ENCODE measurements at places on chromosomes 4 and X.
A peak's percentile ranks its signal among the peaks of the same experiment; 100 is the strongest.

DNA sequence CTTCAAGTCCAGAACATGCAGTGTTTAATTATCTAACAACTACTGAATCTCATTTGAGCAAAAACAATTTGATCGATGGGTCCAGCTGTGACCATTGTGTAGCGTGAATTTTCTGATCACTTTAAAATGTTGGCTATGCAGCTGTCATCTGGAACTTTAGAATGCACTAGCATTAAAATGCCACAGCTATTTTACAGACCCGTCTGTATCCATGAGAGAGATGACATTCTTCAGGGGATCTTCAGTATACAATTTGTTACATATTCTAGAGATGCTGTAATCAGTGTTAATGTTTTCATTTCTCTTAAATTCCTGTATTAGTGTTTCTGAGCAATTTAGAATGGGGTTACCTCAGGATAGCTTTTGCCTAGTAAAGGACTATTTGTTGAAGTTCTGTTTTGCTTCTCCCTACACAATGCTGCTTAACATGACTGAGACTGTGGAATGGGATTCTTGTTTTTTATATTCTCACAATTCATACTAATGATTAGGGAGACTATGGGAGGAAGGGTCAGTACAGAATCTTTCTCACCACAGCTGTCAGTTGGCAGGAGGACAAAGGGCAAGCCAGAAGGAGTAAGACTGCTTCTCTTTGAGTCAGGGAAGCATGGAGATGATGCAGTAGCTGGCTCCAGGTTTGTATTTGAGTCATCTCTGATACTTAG is 13.2 kb upstream of the CTSO start:
- DNase-seq = no peak

- no peak for DNase-seq
These were observed 87.6 kb upstream of the TSPAN7 start for GRCh38 chrX:38473701-38474100.

- no peak for DNase-seq
These were observed 225.8 kb upstream of the ETNPPL start for GRCh38 chr4:108988464-108989195.

DNA sequence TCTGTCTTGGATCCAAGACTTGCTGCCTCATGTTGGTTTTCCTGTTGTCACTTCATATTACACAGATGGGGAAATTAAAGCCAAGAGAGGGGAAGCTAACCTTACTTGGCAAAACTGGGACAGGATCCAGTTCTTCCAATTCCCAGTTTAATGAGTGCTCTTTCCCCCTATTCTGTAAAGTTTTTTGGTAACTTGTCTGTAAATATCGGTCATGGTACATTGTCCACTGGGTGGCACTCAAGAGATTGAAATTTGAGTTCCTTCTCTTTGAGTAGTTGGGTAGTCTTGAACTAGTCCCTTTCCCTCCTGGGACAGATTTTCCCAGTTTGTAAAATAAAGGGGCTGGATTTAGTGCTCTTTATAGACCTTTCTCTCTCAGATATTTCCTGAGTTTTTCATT is 12.4 kb upstream of the EOLA2 start:
- DNase-seq = peak; percentile 65
